GM12865 (cell line): ENCODE measurements at places on chromosomes 2 and 18.
A peak's percentile ranks its signal among the peaks of the same experiment; 100 is the strongest.

GRCh38 chr18:58556331-58557007 is 72.4 kb downstream of the ALPK2 start:
- DNase-seq = peak; percentile 68

- DNase-seq = no peak
Measured at GRCh38 chr2:55049821-55050099, 491 bp downstream of the RTN4 start.

DNA sequence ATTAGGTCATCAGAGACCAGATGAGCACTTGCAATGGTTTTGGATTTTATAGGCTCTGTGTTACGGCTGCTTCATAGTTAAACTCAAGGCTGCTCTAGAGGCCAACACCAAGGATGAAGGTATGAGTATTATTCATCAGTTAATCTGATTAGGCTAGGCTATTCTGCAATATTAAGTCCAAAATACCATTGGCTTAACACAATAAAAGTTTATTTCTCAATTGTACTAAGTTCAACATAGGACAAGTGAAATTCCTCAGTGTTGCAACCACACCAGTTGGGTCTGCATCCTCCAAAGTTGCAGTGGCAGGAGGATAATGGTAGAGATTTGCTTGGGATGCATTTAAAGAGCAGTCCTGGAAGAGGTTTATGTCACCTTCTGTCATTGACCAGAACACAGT is 538.3 kb upstream of the CDH2 start:
- no peak for DNase-seq

- DNase-seq = no peak
Measured at GRCh38 chr18:51053814-51054213, 23.8 kb downstream of the SMAD4 start.

GRCh38 chr18:50559752-50560680 is at the start of gene MAPK4:
TSS of gene MAPK4 (plus strand) at chr18:50560087. CDS start at chr18:50663959, 103,872 bp downstream.
- DNase-seq = peak; percentile 7

GRCh38 chr18:46176001-46176400 is 71.8 kb downstream of the HAUS1 start:
- peak; percentile 21 for DNase-seq

- DNase-seq = no peak
Measured at GRCh38 chr18:78080761-78081160, 831.1 kb downstream of the GALR1 start.

DNA sequence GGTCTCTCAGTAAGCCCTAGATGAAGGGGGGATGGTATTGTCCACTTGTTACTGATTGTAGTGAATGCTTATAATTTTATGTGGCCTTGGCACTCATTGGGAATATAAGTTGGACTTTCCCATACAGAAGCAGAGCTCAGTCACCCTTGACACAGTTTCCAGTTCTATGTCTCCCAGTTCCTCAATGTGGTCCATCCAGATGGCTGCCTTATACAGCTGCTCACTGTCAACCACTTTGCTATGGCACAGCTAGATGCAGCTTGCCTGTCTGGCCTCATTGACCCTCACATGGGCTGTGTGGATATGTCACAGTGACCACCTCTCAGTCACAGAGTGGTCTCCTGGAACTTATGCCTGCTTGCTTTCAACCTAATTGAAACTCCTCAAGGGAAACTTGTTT is 21.7 kb downstream of the SLC39A6 start:
- no peak for DNase-seq

DNA sequence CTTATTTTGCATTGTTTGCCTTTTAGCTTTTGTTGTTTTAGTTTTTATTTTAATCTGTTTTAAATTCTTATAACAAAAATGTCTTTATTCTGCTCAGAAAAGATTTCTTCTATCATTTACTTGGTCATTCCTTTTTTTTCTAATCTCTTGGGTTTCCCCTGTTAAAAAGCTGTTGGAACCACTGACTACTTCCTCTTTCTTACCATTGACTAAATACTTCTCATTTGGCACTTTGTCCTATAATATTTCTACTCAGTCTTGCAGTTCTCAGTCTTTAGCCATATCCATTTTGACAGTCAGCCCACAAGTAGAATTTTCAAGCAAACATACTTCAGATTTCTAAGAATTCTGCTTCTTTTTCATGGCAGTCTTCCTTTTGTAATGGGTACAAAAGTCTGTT is 567.2 kb downstream of the SATB2 start:
- DNase-seq = no peak

DNA sequence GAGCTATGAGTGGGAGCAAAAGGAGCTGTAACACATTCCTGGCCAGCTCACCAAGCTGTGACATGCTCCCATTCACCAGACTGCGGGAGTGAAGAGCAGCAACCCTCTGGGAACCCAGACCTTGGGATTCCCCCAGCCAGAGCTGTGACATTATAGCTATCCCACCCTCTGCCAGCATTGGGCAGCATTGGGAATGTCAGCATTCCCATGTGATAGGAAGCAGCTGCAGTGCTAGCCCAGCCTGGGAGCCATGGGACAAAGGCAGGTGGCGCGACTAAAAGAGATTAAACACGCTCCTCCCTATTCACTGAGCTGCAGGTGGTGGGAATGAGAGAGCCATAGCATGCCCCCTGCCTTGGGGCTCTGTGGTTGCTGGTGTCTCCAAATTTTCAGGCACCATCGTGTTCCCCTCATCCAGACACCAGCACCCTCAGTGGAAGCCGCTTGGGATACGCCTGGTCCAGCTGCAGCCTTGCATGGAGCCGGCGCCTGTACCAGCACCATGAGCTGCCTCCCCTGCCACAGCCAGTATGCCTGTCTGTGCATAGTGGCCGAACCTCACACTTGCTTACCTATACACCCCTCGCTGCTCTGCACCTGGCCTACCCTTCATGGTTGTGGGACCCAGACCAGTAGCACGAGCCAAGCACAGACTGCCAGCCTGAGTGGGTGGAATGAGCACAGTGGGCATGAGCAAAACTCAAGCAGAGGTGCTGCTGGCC is 695.6 kb upstream of the GCFC2 start:
- no peak for DNase-seq

GRCh38 chr2:18050001-18050400 is 171.5 kb downstream of the KCNS3 start:
- no peak for DNase-seq

- peak; percentile 45 for DNase-seq
Measured at GRCh38 chr2:168920504-168921157, 19.5 kb downstream of the G6PC2 start.

DNA sequence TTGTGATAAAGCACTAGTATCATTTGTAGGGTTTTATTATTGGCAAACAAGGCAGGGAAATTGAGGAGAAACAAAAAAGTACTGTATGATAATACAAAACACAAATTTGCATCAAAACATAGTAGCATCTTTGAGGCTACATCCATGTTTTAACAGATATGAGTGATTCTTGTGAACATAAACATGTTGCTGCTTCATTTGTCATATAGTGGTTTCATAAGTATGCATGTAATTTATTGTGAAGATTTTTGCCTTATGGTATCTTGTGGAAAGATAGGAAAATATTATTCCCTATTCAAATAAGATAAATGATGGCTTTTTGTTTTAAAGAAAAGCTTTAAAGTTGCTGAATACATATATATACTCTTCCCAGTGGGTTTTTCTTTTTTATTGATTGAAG is 60.3 kb downstream of the VRK2 start:
- DNase-seq = no peak

- peak; percentile 57 for DNase-seq
Measured at GRCh38 chr18:70289351-70290312, 787 bp downstream of the SOCS6 start.
